Upper lobe of left lung (tissue), 6 donors: ENCODE measurements at places on chromosomes 2 and 18.

DNA sequence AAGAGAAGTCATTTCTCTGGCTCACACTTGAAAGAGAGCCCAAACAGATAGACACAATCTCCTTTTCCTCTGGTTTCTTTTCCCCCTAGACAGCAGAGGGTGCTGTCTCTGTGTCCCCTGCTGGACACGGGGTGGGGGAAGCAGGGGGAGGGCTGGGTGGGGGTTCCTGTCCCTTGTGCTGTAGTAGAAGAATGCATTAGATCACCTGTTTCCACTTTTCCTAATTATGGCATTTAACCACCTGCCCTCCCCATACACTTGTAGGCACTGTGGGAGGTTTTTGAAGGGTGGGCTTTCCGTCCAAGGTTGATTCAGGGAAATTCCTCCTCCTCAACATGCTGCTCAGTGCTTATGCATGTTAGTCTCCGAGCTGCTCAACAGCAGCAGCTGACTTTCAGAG, 206.2 kb upstream of the EPAS1 start:
- no peak for DNase-seq

- no peak for DNase-seq
Measured at GRCh38 chr2:121086450-121086849, 198.6 kb downstream of the TFCP2L1 start.

GRCh38 chr2:189516546-189516945, 64.0 kb downstream of the SLC40A1 start:
- DNase-seq = no peak

- DNase-seq = no peak
Measured at GRCh38 chr2:44959855-44960254, 18.4 kb downstream of the SIX3 start.

DNA sequence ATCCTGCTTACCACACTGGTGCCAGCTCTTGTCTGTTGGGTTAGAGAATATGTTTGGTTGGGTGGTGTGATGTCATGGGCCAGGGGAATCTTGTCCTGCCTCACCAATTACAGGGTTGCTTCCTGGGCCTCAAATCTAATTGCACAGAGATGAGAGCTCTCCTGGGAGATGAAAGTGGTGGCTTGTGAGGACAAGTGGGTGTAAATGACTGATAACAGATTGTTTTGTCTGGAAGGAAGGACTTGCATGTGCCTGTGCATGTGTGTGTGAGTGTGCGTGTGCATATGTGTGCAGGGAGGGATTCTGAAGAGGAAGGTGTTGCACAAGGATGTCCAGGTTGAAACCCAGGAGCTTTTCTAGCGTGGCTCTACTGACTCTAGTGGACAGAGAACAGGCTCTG, 271.9 kb downstream of the LOXHD1 start:
- no peak for DNase-seq

GRCh38 chr2:109736177-109736827, 57.8 kb upstream of the RGPD5 start:
- DNase-seq = peak; percentile 35

DNA sequence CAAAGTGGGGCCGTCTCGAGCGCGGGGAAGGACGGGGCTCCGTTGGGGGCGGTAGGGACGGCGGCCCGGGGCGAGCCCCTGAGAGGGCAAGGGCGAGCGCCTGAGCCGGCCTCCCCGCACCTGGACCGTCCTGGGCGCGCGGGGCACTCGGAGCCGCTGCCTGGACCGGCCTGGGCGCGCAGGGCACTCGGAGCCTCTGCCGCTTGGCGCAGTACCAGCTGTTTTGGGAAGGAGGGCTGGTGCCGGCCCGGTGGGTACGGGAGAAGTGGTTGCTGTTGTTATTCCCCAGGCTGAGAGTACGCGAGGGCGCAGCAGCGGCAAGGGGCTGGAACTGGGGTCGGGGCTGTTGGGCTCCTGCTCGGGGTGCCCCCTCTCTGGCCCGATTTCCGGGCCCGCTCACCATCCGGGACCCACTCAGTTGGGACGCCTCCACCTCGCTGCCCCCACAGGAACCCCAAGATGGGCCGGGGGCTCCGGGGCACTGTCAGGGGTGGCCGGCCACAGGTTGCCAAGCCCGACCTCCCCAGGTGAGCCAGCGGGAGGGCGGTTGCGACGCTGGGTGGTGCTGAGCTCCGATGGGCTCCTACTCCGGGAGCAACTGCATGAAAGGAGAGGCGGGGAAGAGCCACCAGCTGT, 579 bp downstream of the ARHGEF4 start:
- no peak for DNase-seq

DNA sequence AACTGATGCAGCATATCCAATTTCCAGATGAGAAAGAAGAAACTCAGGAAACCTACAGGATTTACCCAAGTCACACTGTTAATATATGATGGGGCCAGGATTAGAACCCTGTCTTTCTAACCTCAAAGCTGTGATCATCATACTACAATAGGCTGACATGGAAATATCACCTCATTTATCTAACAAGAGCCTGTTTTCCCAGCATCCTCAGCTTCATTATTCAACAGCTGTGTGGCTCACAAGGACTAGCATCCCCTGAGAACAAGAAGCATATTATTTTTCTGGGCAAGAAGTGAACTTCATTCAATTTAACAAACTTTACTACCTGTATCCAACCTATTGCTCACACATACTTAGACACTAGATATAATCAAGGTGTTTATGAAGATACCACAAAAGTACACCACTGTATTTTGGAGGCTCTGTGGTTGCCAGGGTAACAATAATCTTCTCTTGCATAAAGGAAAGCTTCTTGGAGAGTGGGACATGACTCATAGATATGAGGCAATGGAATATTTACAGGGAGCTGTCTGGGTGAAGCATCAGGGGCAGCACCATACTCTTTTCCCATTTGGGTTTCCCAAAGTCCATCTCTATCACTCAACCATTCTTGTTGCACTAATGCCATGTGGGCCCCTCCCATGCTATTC, 218.2 kb downstream of the RAD51AP2 start:
- DNase-seq = no peak

- peak; percentile 78 for DNase-seq
Measured at GRCh38 chr2:43132683-43133301, 93.6 kb downstream of the ZFP36L2 start.

GRCh38 chr2:189131991-189132390, 47.6 kb downstream of the COL5A2 start:
- DNase-seq = no peak

- DNase-seq = no peak
Measured at GRCh38 chr2:28687171-28687570, 64.5 kb upstream of the PPP1CB start.

DNA sequence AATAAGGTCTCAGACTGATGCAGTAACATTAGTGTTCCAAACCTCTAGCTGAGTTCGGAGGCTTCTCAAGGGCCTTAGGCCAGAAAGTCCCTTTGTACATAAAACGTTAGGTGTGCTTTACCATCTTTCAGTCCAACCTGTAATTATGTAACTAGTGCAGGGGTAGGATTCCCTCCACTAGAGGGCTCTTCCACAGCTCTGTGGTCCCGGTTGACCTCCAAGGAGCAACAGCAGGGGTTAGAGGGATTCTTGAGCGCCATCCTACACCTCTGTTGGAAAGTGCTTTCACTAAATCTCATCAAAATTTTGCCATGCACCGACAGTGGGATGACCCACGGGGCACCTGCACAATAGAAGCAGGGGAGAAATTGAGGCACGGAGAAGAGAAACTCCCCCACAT, 155.8 kb upstream of the LRP1B start:
- no peak for DNase-seq

DNA sequence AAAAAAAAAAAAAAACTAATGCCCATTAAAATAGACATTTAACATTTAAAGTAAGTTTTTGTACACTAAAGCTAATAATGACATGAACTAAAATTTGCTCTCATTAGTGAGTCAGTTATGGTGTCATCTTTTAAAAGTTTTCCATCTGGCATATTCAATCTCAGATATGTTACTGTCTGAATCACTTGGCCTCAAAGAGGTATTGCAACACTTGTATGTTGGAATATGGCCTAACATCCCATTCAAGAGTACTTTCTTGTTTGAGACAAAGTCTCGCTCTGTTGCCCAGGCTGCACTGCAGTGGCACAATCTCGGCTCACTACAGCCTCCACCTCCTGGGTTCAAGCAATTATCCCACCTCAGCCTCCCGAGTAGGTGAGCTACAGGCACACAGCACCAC, 169.7 kb downstream of the TMEM163 start:
- DNase-seq = no peak

DNA sequence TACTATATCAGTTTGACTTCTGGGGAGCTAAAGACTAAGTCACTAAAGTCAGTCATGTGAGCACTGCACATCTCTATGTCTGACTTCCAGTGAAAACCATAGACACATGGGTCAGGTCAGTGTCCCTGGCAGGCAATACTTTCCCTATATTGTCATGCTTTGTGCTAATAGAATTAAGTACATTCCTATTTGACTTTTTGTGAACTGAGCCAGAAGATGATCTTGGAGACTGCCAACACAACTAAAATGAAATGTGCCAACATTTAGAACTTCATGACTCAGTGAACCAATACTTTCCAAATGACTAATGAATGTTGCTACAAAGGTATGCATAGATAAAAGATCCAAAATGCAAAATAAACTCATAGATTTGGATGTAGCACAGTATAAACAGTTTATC, 820.8 kb upstream of the FAM98A start:
- DNase-seq = no peak

DNA sequence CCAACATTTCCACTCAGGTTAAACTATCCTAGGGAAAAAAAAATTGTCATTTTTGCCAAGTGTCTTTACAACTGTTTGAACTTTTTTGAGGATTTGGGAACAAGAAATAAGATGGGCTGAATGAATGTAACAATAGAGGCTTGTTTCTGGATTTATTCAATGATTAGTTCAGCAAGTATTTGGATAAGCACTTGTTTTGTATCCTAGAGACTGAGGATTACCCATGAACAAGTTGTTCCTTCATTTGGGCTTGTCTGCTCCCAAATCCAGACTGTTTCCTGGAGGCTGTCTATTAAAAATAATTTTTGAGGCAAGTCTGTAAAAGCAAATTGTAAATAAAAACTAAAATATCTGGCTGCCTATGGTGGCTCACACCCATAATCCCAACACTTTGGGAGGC, 62.0 kb upstream of the CSRNP3 start:
- DNase-seq = no peak

DNA sequence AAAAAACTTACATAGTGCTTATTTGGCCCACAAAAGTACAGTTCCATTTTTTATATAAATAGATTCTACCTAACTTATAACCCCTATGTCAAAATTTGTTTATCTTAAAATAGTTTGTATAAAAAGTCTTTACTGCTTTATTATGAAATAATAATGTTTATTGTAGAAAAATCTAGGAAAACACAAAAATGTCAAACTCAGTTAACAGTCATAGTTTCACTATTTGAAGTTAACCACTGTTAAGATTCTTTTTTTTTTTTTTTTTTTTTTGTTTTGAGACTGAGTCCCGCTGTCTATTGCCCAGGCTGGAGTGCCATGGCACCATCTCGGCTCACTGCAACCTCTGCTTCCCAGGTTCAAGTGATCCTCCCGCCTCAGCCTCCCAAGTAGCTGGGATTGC, 26.5 kb upstream of the ABI2 start:
- no peak for DNase-seq

- DNase-seq = no peak
Measured at GRCh38 chr2:201642086-201642578, 1.2 kb downstream of the TMEM237 start.

DNA sequence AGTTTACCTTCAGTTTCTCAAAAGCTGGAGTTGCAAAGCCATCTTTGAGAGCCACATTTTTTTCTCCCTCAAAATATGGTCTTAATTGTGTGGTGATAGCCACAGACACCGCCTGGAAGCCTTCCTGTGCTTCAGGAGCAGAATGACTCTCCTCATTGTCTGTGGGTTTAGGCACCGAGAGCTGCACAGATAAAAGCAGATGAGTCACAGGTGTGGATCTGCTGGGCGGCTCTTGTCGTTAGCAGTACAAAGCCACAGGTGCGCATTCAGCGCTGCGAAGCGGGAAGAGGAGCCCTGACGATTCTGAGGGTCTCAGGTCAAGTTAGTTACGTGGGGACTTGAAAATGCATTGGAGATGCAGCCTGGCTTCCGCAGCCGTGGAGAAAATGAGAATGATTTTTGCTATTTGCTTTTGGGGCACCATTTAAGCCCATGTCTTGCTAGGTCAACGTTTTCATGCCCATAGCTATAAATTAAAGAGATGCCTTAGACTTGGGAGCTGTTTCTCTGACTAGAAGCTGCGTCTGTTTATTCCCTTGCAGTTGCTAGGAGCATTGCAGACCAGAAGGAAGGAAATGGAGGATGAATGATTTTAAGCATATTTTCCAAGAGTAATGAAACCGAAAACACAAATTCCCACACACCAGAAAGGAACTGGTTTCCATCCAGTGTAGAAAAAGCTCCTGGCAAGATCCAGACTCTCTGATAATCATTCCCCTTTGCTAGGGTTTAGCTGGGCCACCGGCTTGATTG, 51.5 kb downstream of the KLHL29 start:
- no peak for DNase-seq

- no peak for DNase-seq
Measured at GRCh38 chr2:89833116-89833779, 1141.8 kb downstream of the RPIA start.

DNA sequence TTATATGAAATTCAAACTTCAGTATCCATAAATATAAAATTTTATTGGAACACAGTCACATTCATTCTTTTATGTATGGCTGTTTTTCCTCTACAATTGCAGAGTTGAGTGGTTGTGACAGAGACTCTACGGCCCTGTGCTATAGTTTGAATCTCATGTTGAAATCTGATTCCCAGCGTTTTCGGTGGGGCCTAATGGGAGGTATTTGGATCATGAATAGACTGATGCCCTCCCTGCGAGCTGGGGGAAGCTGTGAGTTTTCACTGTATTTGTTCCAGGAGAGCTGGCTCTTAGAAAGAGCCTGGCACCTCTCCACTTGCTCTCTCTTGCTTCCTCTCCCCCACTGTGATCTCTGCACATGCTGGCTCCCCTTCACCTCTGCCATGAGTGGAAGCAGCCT, 1.7 kb downstream of the PFN4 start:
- DNase-seq = no peak
